ENCODE measurements at places on chromosomes 5 and 9.

DNA sequence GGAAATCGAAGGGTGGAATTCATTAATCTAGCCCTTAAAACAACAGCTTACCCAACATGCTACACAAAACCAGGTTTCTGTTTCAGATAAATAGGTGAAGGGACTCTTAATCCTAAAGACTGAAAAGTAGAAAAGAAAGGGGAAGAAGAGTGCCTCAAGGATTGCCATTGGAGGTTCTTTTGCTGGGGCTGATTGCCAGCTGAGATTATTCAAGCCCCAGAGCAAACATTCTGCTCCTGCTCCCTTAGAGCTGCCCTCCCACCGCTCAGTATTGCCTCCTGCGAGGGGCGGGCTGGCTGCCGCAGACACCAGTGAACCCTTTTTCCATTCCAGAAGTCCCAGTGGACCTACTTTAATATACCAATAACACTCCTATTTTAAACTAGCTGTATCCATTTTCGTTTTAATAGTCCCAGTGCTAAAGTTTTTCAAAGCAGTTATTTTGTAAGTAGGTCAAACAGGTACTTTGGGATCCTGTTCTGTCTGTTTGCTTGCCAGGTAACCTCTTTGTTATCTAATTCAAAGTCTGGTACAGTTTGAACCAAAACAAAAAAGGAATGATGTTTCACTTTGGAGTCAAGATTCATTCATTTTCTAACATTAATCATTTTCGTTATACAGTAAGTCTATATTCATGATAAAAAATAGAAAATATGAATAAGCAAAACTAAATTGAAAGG is 38.6 kb downstream of the HMGCS1 start:
- no peak for DNase-seq

DNA sequence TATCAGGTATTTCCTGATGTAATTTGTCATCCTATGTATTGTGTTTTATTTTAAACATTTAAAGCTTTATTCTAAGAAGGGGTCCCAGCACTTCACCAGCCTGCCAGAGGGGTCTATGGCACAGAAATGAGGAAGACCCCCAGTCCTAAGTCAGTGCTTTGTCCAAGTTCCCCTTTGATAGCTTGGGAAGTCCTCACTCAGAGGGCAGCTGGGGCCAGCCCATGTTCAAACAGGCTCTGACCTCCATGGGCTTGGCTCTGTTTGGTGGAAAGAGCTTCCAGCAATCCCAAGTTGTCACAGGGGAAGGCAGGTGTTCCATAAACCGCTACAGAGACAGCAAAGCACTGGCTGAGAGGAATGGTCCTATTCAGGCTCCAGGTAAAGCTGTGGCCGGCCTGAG is 26.6 kb upstream of the AKNA start:
- no peak for DNase-seq

GRCh38 chr9:116494815-116495634 is 192.1 kb upstream of the TRIM32 start:
- no peak for DNase-seq

DNA sequence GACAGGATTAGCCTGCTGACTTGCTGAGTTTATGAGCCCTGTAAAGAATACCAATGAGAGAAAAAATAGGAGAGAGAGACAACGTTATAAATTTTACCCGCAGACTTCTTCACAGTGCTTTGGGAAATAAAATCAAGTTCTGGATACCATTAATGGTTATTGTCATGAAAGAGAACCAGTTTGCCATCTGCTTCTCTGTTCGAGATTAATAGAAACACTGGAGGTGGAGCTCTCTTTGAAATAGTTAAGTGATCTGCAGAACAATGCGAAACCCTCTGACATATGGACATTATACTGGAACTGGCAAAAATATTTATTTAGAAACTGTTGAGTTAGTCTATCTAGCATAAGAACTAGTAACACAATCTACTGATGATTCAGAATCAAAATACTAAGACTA is 500.7 kb downstream of the CDH12 start:
- DNase-seq: no peak

DNA sequence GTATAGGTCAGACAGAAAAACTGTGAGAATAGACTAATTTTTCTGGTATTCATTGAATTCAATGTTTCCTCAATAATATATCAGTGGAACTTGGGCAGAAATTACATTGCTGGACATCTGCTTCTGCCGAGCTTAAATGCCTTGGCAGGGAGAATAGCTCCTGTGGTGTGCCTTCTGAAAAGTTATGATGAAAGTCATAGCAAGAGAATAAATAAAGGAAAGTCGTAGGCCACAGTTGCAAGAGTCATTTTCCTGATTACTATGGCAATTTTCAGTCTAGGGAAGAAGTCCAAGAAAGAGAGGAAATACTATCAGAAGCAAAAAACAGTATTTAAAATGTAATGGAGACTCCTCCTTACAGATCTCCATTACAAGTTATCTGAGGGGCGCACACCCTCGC is 1596.1 kb upstream of the WWC1 start:
- DNase-seq: no peak

- no peak for DNase-seq
These were observed 57.7 kb upstream of the KLF4 start for GRCh38 chr9:107547303-107547702.
